ENCODE measurements at places on chromosomes 4 and X.

- DNase-seq = no peak
Measured at GRCh38 chrX:120308558-120308957, 2.7 kb downstream of the TMEM255A start.

- no peak for DNase-seq
Measured at GRCh38 chr4:133555671-133556070, 406.6 kb downstream of the PCDH10 start.

DNA sequence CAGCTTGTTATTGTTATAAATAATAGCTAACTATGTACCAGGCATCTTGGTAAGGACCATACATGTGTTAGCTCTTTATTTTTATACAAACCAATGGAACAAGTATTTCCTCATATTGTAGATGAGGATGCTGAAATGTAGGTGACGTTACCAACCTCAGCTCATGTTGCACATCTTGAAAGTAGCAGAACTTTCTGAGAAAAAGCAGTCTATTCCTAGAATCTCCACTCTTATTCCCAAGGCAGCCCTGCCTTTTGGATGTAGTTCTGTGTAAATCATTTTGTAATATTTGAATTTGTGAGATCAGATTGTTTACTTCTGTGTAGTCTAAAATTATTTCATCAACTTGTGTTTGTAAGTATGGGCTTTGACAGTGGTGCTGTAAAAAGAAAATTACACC, 5.3 kb downstream of the FHDC1 start:
- DNase-seq = no peak

DNA sequence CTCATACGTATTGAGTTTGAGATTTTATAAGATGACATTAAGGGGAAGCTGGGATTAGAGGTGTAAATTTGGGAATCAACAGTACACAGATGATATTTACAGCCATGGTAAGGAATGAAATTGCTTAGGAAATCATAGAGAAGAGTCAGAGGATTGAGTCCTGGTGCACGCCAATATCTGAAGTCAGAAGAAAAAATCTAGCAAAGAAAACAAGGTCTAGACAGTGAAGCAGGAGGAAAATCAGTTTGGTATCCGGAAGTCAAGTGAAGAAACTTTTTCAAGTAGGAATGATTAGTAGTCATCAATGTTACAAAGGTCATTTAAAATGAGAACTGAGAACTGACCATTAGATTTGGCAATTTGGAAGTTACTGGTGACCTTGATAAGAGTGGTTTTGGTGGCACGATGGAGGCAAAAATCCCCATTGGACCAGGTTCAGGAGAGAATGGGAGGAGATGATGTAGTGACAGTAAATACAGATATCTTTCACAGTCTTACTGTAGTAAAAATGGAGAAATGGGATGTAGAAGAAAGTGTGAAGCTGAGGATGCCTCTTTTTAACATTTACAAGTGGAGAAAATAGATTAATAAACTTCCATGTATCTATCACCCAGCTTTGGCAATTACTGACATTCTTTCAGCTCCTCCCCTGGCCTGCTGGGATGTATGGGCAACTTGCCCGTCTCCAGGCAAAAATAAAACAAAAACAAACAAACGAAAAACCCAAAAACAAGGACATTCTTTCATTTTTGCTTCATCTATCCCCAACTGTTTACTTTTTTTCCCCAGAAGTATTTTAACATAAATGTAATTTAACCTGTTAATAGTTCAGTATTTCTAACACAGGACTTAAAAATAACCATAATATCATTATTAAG, 11.4 kb upstream of the GPR34 start:
- no peak for DNase-seq

DNA sequence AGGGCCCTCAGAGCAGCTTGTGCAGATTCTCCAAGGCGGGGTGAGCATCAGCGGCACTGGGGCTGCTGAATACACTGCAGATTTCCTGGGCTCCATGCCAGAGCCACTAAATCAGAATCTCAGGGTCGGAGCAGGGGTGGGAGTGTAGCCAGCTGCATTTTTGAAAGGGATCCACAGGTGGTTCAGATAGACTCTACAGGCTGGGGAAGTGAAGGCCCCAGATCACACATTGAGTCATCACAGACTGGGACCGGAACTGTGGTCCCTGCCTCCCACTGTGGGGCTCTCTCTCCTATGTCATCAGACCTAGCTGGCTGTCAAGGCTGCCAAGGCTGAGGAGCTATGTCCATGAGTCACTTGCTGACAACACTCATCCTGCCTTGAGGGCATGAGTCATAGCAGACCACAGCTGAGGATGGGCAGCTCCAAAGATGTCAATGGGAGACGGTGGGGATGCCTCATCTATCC, 162.3 kb upstream of the MAMLD1 start:
- DNase-seq = no peak

- DNase-seq = no peak
Measured at GRCh38 chr4:52106660-52107059, 55.6 kb downstream of the SPATA18 start.

DNA sequence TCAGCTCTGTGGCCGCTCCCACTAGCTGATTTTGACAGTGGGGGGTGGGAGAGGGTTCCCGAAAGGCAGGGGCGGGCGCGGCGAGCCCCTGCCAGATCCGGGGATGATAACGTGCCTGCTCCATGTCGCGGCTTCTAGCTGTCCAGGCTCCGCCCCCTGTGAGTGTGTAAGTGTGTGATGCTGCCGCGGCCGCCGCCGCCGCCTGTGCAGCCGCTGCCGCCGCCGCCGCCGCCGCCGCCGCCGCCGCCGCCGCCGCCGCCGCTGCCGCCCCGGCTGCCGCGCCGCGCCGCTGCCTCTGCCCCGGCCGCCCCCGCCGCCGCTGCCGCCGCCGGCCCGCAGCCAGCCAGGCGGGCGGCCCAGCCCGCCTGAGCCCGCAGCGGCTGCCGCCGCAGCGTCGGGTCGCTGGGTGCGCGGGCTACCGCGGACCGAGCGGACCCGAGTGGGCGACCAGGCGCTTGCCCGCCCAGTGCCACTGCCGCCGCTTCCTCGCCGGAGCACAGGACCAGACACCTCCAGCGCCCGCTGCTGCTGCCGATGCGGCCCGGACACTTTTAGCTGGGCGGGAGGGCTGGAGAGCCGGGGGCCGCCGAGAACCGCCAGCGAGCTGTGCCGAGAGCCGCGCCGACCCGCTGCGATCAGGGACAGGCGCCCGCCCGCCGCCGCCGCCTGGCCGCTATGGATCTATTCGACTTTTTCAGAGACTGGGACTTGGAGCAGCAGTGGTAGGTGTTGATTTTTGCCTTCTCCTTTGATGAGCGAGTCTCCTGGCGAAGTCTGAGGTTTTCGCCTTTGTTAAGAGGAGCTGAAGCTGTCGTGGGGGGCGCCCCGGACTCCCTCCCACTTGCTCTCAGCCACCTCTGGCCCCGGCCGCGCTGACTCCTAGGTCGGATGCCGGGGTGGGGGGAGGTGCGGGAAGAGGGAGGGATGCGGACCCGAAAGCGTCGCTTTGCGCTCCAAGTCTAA, at the start of gene AFF2:
Gene AFF2 (plus strand): TSS at position 195 of the 963 bp plus-strand sequence. CDS start 481 bp downstream, at position 676.
- DNase-seq = peak; percentile 33

GRCh38 chrX:130136961-130137360, 26.7 kb upstream of the ELF4 start:
- no peak for DNase-seq

DNA sequence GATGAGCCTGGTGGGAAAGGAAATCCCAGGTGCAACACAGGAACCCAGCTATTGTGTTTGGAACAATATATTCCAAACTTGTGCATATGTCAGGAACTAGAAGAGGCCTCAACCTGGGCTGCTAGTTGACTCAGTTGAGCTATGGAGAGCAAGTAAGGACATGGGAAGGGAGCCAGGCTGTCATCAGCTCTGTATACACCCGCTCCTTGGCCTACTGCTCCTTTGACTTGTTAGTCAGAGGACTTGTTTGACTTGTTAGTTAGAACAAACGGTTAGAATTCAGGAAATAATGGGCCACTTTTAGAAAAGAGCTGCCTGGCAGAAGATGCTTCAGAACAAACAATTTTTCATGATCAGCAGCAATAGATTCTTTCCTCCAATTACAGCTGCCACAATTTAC, 76.4 kb downstream of the CBLL2 start:
- DNase-seq = no peak

DNA sequence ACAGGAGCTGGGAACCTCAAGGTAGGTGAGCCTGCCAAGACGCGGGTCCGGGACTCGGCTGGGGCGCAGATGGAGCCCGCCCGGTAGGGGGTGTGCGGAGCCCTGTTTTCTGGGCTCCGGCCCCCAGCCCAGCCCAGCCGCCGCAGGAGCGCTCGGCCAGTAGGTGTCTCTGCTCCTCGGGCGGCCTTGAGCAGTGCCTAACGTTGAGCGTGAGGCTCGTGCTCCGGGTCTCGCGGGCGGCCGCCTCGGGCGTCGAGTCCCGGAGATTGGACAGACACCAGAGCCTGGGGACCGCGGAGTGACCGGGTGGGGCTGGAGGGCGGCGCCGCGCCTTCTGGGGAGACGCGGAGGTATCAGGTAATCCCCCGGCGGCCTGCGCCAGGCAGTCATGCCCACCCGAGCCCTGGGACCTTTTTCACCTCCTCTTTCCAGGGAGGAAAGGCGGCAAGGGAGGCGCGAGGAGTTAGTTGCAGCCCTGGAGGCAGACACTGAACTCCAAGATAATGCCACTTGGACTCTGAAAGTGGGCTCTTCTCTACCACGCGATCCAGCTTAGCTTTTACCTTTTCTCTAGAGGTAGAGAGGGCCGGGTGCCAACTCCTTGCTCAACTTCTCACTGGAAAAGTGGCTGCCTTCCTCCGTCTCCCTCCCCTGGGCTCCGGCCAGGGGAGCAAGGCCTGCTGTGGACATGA, 14.5 kb upstream of the FGG start:
- peak; percentile 12 for DNase-seq

- no peak for DNase-seq
Measured at GRCh38 chrX:68420559-68420958, 12.7 kb downstream of the OPHN1 start.

Data from T-cell (primary cell).